Cardiac muscle cell (in vitro differentiated cells and primary cell): ENCODE measurements at places on chromosomes 7 and 10. TPM values are rescaled to one million over a fixed set of nuclear protein-coding genes. Genes with fewer than 3 reads are reported as not detected.

GRCh38 chr7:30814700-30815387, 43.6 kb downstream of the MINDY4 start:
- no peaks in the 10 kb centered on the region for H3K36me3 ChIP-seq
- H3K27me3 ChIP-seq: no peaks in the 10 kb centered on the region
- no peaks in the 10 kb centered on the region for H3K4me1 ChIP-seq
- H3K4me3 ChIP-seq: no peak overlapping the region
- no peak for DNase-seq

DNA sequence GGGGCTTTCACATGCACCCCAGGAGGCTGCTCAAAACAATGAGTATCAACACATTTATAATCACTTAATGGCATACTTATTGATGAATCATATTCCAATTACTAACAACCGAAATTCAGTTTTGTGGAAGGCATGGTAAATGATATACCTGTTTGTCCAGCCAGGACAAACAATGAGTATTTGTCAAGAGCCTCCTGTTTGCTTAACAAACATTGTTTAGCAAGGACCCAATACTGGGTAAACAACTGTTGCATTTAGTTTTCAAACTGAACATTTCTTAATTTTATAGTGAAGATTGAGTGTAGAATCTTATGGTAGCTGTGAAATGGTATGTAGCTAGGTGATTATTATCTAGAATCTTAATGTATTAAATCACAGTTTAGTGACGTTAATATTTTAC, 473.7 kb downstream of the ATRNL1 start:
- no peak overlapping the region for H3K27ac ChIP-seq
- no peak overlapping the region for H3K4me3 ChIP-seq
- DNase-seq: no peak

GRCh38 chr10:13382703-13383398, 34.8 kb upstream of the SEPHS1 start:
- no peaks in the 10 kb centered on the region for H3K36me3 ChIP-seq
- H3K27me3 ChIP-seq: peaks cover 44% of the 10 kb centered on the region
- no peak overlapping the region for H3K27ac ChIP-seq

- peak; percentile 74 for DNase-seq
- H3K27me3 ChIP-seq: peaks cover 21% of the 10 kb centered on the region
- no peak overlapping the region for H3K4me3 ChIP-seq
- H3K27ac ChIP-seq: no peak overlapping the region
- H3K36me3 ChIP-seq: no peaks in the 10 kb centered on the region
- no peaks in the 10 kb centered on the region for H3K4me1 ChIP-seq
These were observed 4.9 kb downstream of the PKD2L1 start for GRCh38 chr10:100325158-100325557.

DNA sequence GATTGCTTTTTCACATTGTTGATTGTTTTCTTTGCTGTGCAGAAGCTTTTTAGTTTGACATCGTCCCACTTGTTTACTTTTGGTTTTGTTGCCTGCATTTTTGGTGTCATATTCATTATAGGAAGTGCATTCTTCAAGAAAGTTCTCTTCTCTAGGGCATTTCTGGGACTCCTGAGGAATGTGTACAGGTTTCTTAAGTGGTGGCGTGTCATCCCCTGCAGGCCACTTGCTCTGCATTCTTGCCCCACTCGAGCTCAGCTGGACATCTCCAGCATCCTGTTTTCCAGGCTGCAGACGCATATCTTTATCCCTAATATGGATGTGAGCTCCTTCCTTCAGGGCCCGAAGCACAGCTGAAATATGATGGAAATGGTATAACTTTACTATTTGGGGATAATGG, 255.6 kb upstream of the HABP2 start:
- no peaks in the 10 kb centered on the region for H3K27me3 ChIP-seq
- H3K27ac ChIP-seq: no peak overlapping the region
- H3K4me3 ChIP-seq: no peak overlapping the region
- no peaks in the 10 kb centered on the region for H3K36me3 ChIP-seq
- H3K4me1 ChIP-seq: no peaks in the 10 kb centered on the region

GRCh38 chr10:6612371-6612770, 32.3 kb upstream of the PRKCQ start:
- H3K27me3 ChIP-seq: no peaks in the 10 kb centered on the region
- H3K4me3 ChIP-seq: no peak overlapping the region
- H3K27ac ChIP-seq: no peak overlapping the region
- H3K4me1 ChIP-seq: no peaks in the 10 kb centered on the region
- no peaks in the 10 kb centered on the region for H3K36me3 ChIP-seq

Gene HSPA14
- 14.0 and 14.2 TPM in 2 replicates for total RNA-seq

Gene TRIM50
- 0.32 TPM in 1 of 2 replicates, not detected in the other for total RNA-seq
